ENCODE measurements at places on chromosomes 1 and 21.

DNA sequence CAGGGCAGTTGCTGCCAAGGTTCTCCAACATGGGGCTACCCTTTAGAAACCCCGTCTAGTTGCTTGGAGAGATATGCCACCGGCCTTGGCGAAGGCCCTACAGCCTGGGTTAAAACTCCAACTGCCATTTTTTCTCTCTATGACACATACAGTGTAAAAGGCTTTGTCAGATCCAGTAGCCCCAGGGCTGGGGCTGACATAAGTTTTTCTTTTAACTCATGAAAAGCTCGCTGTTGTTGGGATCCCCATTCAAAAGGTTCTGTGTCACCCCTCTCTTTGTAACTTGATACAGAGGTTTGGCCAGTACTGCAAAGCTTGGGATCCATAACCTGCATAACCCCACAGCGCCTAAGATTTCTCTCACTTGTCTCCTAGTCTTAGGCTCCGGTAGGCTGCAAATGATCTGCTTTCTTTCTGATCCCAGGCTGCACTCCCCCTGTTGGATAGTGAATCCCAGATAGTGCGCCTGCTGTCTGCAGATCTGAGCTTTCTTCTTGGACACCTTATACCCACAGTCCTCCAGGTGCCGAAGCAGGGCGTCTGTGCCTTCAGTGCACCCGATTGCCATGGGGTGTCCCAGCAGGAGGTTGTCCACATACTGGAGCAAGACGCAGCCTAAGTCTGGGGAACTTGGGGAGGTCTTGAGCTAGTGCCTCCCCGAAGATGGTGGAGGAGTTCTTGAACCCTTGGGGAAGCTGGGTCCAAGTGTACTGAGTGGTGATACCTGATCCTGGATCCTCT lies 406.2 kb downstream of the TGFB2 start:
- no peaks in the 10 kb centered on the region for H3K27me3 ChIP-seq
- DNase-seq: no peak
- H3K36me3 ChIP-seq: no peaks in the 10 kb centered on the region
- H3K4me1 ChIP-seq: no peaks in the 10 kb centered on the region

DNA sequence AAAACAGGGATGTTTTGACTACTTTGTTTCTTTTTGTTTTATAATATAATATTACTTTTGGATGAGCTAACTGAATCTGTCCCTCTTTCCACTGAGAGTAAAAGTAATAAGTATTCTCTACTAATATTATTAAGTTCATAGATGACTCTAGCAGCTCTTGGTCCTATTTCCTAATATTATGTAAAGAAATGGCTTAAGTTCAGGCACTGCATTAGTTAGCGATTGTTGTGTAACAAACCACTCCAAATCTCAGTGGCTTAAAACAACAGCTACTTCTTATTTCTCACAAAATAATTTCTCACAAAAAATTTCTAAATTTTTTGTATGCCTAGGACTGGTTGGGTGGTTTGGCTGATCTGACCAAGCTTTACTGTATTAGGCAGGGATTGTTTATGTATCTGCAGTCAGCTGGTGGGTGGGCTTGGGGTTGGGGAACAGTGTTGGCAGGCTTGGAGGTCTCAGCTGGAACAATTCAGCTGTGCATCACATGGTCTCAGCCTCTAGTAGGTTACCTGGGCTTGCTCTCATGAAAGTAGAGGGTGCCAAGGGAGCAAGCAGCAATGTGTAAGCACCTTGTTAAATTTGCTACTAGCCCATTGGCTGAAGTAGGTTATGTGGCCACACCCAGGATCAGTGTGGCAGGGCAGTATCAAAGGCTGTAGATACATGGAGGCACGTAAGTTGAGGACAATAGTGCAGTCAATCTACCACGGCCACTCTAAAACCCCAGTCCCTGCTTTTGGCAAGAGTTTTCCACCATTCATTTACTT lies 8.8 kb upstream of the CCT8 start:
- H3K36me3 ChIP-seq: no peaks in the 10 kb centered on the region
- DNase-seq: no peak
- no peaks in the 10 kb centered on the region for H3K27me3 ChIP-seq
- H3K4me3 ChIP-seq: no peak overlapping the region

DNA sequence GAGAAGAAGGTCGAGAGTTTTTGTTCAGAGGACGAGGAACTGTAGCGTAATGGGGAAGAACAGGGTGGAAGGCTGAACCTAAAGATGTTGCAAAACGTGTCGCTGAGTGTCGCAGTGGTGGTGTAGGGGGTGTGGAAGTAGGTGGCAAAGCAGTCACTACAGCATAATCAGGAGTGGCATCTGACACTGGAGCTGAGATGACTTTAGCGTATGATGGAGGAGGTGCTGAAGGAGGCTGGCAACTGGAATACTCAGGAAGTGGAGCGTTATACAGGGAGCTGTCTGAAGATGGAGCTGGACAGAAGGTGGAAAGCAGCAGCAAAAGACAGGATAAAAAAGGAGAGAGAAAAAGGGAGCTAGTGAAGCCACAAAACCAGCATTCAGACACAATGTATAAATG lies 89.9 kb upstream of the LBR start:
- no peaks in the 10 kb centered on the region for H3K27me3 ChIP-seq
- peaks cover 39% of the 10 kb centered on the region for H3K36me3 ChIP-seq
- no peak overlapping the region for H3K27ac ChIP-seq

- H3K27me3 ChIP-seq: no peaks in the 10 kb centered on the region
- H3K4me3 ChIP-seq: no peak overlapping the region
- peaks cover 22% of the 10 kb centered on the region for H3K4me1 ChIP-seq
- no peak for DNase-seq
- no peak overlapping the region for H3K27ac ChIP-seq
Observed at GRCh38 chr1:7384679-7385078, 386.4 kb upstream of the VAMP3 start.

DNA sequence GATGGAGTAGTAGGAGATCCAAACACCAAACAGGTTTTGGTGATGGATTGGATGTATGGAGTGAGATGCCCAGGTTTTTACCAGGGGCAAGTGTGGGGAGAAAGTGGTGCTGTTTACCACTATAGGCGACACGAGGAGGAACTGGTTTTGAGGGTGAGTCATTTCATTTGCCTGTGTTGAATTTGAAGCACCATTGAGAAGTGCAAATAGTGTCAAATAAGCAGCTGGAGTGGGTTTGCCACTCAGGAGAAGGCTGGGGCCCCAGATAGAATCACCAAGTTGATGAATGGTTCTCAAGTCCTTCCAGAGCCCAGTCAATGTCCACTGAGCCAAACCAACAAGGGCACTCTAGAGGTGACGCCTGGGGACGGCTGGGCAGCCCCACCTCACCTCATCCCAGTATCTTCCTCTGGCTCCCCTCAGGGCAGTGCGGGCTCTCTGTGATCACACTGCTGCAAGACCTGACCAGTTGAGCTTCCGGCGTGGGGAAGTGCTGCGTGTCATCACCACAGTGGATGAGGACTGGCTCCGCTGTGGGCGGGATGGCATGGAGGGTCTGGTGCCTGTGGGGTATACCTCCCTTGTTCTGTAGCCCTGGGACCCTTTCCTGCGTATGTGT lies 9.4 kb downstream of the RUSC1 start:
- no peak overlapping the region for H3K4me3 ChIP-seq
- H3K4me1 ChIP-seq: peaks cover 6% of the 10 kb centered on the region
- H3K36me3 ChIP-seq: peaks cover 77% of the 10 kb centered on the region

GRCh38 chr1:84141182-84142003 lies 2.7 kb upstream of the PRKACB start:
- no peaks in the 10 kb centered on the region for H3K4me1 ChIP-seq
- H3K4me3 ChIP-seq: no peak overlapping the region
- H3K27ac ChIP-seq: no peak overlapping the region
- H3K36me3 ChIP-seq: no peaks in the 10 kb centered on the region

- no peak overlapping the region for H3K4me3 ChIP-seq
- no peak for DNase-seq
- H3K36me3 ChIP-seq: no peaks in the 10 kb centered on the region
Observed at GRCh38 chr1:23639460-23640095, 52.0 kb upstream of the RPL11 start.

DNA sequence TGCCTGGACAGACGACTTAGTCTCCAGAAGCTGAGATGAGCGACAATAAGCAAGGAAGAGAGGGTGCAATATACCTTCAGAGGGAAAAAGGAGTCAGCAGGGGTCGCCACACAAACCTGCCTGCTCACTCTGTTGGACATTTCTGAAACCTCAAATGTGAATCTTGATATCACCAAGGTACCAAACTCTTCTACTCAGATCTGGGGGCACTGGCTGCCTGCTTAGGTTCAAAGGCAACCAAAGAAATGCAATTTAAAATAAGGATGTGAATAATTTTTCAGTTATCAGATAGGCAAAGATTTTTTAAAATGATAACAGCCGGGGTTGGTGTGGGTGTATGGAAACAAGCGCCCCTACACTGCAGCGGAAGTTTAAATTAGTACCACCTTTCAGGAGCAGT lies 164.2 kb downstream of the HIVEP3 start:
- no peak overlapping the region for H3K27ac ChIP-seq
- peaks cover 14% of the 10 kb centered on the region for H3K4me1 ChIP-seq
- DNase-seq: no peak

- H3K4me1 ChIP-seq: no peaks in the 10 kb centered on the region
- no peak for DNase-seq
- H3K4me3 ChIP-seq: no peak overlapping the region
- H3K36me3 ChIP-seq: peaks cover 23% of the 10 kb centered on the region
Observed at GRCh38 chr1:237684236-237684635, 206.5 kb downstream of the ZP4 start.

DNA sequence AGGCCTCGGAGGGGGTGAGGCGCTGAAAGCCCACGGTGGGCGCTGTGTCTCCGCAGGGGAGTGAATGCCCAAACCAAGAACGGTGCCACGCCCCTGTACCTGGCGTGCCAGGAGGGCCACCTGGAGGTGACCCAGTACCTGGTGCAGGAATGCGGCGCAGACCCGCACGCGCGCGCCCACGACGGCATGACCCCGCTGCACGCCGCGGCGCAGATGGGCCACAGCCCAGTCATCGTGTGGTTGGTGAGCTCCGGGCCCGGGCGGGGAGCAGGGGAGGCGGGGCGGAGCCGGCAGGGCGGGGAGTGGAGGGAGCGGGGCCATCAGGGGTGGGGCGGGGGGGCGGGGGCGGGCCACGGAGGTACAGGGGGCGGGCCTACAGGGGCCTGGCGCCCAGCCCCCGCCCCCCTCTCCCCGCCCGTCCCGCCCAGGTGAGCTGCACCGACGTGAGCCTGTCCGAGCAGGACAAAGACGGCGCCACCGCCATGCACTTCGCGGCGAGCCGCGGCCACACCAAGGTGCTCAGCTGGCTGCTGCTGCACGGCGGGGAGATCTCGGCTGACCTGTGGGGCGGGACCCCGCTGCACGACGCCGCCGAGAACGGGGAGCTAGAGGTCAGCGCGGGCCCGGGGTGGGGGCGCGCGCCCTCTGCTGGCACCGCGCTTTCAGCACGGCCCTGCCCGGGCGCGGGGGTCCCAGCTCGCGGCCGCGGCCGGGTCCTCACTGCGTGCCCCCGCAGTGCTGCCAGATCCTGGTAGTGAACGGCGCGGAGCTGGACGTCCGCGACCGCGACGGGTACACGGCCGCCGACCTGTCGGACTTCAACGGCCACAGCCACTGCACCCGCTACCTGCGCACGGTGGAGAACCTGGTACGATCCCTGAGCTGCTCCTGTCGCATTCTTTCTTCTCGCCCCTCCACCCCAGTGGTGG lies 15.9 kb downstream of the ESPN start:
- no peak overlapping the region for H3K4me3 ChIP-seq
- H3K27me3 ChIP-seq: peaks cover 34% of the 10 kb centered on the region
- no peak for DNase-seq
- H3K27ac ChIP-seq: no peak overlapping the region

DNA sequence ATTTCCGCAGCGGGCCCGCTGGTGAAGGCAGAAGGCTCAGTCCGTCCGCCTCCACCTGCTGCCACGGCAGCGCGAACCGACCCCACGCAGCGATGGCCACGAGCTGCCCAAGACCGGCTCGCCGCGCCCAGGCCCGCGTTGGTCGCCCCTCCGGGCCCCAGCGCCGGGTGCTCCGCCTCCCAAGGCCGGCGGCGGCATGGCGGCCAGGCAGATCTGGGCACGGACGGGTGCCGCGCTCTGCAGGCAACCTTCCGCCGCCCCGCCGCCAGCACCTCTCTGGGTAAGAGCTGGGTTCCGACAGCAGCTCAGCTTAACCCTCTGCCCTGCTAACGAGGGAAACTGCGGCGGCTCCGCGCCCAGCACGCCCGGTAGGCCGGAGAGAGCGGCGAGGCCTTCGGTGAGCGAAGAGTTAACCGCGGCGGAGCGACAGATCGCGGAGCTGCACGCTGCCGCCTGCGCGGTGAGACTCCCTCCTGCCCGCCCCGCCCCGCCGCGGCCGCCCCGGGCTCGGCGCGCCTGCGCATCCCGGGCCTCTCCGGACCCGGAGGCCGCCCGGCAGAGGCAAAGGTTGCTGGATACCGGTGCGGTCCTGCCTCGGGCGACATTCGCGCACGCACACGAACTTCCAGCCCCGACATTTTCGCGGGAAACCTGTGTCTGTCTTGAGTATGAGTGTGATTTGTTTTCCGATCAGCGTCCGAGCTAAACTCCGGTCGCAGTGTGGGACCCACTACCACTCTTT lies at the start of gene C1orf53:
Gene C1orf53, plus strand, starts transcription at position 177 of the 742 bp plus-strand sequence. Its CDS starts 20 bp downstream, at position 197.
- peak within 1 kb of the TSS; percentile 82 for H3K27ac ChIP-seq
- H3K4me1 ChIP-seq: no peaks in the 10 kb centered on the region
- DNase-seq: peak; percentile 78
- H3K27me3 ChIP-seq: peaks cover 33% of the 10 kb centered on the region
- H3K36me3 ChIP-seq: no peaks in the 10 kb centered on the region
- peak within 1 kb of the TSS; percentile 46 for H3K4me3 ChIP-seq

GRCh38 chr1:90381598-90381997 lies 335.5 kb downstream of the BARHL2 start:
- H3K4me1 ChIP-seq: no peaks in the 10 kb centered on the region
- H3K27me3 ChIP-seq: no peaks in the 10 kb centered on the region
- H3K4me3 ChIP-seq: no peak overlapping the region
- no peak for DNase-seq

- DNase-seq: no peak
- no peaks in the 10 kb centered on the region for H3K27me3 ChIP-seq
- H3K27ac ChIP-seq: no peak overlapping the region
Observed at GRCh38 chr1:92901126-92901525, 60.1 kb downstream of the DIPK1A start.

- DNase-seq: no peak
- H3K4me1 ChIP-seq: peaks cover 37% of the 10 kb centered on the region
- H3K4me3 ChIP-seq: no peak overlapping the region
- H3K36me3 ChIP-seq: no peaks in the 10 kb centered on the region
Observed at GRCh38 chr1:41372600-41372993, 11.4 kb downstream of the FOXO6 start.

DNA sequence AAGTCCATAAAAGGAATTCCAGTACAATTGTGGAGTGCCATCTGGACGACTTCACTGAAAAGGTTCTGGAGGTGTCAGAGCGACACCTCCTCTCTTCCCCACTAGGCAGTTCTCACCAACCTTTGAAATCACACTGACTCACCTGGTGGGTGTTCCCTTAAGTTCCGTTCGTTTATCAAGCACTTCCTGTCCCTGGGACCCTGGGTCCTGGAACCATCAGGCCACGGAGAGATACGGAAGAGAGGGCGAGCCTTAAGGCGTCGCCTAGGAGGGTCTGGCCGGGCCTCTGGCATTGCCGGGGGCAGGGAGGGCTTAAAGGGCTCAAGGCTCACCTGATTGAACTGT lies 317 bp downstream of the SPAG17 start:
- H3K4me3 ChIP-seq: no peak overlapping the region
- H3K27ac ChIP-seq: no peak overlapping the region
- H3K27me3 ChIP-seq: peaks cover 8% of the 10 kb centered on the region
- no peaks in the 10 kb centered on the region for H3K4me1 ChIP-seq
- DNase-seq: no peak

- peaks cover 5% of the 10 kb centered on the region for H3K4me1 ChIP-seq
- no peaks in the 10 kb centered on the region for H3K36me3 ChIP-seq
- H3K4me3 ChIP-seq: no peak overlapping the region
- DNase-seq: no peak
- no peak overlapping the region for H3K27ac ChIP-seq
- no peaks in the 10 kb centered on the region for H3K27me3 ChIP-seq
Observed at GRCh38 chr21:38244885-38245869, 11.6 kb upstream of the KCNJ15 start.

Measured in heart right ventricle (tissue), 16 donors.